Effector memory CD8-positive, alpha-beta T cell (primary cell): ENCODE measurements at places on chromosomes 5 and 9.

GRCh38 chr9:127055745-127056402 is 66.6 kb downstream of the ANGPTL2 start:
- no peak for DNase-seq

DNA sequence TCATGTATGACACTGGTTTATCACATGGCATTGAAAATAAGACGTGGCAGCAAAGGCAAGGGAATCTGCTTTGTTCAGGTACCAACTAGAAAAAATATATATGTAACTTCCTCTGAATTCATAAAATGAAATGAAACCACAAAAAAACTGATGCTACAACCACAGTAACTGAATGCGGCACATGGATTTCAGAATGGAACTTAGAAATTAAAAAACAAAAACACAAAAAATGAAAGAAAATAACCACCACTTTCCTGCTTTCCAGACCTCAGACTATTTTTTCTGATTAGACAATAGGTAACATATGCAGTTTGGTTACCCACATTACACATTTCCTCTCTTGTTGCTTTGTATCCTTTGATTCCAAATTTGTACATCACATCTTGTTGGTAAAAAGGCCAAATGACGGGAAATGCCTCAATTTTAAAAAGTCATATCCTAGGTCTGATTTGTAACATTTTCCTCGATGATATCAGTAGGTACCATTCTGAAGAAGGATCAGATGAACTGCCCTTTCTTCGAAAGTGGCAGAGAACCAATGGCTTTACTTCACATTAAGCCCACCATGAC is 18.1 kb upstream of the PDCL start:
- no peak for DNase-seq

- no peak for DNase-seq
Observed at GRCh38 chr5:4627929-4628328, 512.2 kb upstream of the ADAMTS16 start.

DNA sequence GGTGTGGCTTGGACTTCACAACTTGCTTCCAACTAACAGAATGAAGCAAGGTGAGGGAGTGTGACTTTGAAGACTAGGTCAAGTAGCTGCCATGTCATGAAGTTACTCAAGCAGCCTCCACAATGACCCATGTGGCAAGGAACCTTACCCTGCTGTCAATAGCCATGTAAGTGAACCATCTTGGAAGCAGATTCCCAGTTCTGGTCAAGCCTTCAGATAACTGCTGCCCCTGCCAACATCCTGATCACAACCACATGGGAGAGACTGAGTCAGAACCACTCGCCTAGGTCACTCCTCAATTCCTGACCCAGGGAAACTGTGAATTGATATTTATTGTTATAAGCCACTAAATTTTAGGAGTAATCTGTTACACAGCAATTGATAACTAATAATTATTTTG is 10.9 kb downstream of the ZCCHC10 start:
- DNase-seq, result no peak

DNA sequence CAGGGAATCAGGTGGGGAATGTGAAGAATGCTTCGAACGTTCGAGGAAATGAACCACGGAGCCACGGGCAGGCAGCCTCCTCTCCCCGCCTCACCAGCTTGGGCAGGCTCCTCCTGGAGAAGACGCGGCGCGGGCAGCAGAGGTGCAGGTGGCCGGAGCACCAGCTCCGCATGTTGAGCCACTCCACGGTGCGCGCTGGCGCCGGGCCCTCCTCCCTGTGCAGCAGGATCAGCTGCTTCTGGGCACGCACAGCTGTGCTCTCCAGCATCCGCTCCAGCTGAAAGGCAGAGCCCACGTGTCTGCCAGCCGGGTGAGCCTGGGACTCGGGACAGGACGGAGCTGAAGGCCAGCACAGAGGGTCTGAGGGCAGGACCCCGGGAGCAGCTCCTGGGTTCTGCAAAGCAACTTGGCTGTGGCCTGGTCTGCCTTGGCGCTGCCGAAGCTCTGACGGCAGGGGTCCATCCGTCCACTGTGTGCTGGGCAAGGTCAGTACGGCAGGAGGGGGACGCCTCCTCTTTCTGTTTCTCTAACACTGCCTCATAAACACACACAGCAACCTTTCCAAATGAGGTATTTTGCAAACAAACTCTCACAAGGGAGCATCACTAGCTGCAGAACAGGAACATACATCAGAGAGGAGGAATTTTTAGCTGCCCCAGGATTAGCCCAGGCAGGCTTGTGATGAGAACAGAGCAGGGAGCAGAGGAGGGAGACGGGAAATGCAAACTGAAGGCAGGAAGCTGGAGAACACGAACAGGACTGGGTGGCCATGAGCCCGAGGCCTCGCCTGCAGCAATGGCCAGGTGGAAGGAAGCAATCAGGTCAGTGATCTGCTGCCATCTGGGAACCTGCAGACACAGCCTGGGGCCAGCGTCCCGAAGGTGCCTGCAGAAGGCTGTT is 20.1 kb upstream of the NSMF start:
- no peak for DNase-seq

DNA sequence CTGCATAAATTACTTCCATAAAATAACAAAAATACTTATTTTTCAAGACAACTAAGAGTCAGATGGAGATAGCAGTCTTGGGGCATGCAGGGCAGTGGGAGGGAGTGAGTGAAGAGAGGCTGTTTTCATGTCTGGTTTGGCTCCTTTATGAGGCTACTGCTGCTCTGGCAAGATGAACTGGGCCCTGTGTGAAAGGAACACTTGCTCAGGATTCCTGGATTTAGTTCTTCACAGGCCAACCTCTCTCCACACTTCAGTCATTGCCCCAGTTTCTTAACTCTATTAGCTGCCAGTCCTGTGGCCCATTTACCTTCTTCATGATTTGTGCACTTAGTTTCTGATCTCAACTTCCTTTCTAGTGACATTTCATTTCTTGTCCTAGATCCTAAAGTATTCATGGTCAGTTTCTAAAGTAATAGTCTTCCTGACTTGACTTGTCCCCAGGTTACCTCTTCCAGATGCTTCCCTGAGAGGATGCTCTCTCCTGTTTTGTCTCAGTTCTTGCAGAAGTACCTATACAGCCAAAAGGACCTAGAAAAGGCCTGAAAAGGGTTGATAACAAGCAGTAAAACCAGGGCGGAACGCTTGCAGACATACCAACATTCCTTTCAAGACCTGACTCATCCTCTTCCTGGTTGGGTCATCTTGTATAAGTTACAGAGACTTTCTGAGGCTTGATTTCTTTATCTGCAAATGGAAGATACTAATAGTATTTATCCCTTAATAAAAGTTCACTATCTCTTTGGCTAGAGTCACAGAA is 77.0 kb upstream of the ZFAND5 start:
- DNase-seq, result no peak

DNA sequence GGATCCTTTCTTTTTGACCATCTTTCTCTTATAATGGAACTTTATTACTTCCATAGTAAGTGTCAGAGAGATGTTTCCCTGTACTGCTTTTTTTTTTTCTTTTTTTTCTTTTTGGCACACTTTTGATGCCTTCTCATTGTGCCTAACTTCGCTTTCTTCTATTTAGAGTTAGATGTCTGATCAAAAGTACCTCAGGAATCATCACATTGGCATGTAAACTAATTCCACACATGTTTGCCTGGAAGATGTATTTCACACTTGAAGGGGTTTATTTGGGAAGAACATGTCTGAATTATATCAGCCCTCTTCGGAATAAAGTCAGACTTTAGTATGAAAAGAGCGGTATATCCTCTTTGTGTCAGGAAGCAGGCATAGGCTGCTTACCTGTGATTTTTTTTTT is 35.1 kb downstream of the SMARCA2 start:
- no peak for DNase-seq

GRCh38 chr5:33936004-33936380 is 194 bp upstream of the RXFP3 start:
- DNase-seq, result no peak

GRCh38 chr5:9831823-9832222 is 201.7 kb upstream of the TAS2R1 start:
- no peak for DNase-seq

DNA sequence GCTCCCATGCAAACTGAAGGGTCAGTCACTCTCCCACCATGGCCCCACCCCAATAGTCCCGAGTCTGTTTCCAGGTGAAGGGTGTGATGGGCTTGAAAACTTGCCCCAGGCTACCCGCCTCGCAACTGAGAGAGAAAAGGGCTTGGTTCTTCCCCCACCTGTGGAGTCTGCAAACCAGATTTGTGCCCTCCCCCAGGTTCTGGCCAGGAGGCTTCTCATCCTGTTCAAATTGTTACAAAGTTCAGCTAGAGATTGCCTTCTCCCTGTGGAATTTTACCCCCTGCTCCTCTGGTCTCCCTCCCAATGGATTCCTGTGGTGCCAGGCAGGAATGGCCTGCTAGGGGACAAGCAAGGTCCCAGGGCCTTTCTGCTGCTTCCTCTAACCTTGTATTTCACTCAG is 93.1 kb upstream of the ACO1 start:
- no peak for DNase-seq

GRCh38 chr5:131482617-131483016 is 152.4 kb downstream of the RAPGEF6 start:
- DNase-seq, result no peak

- DNase-seq, result no peak
Observed at GRCh38 chr5:168334280-168334679, 42.8 kb downstream of the WWC1 start.

- DNase-seq, result no peak
Observed at GRCh38 chr5:76458486-76458830, 55.4 kb downstream of the IQGAP2 start.

DNA sequence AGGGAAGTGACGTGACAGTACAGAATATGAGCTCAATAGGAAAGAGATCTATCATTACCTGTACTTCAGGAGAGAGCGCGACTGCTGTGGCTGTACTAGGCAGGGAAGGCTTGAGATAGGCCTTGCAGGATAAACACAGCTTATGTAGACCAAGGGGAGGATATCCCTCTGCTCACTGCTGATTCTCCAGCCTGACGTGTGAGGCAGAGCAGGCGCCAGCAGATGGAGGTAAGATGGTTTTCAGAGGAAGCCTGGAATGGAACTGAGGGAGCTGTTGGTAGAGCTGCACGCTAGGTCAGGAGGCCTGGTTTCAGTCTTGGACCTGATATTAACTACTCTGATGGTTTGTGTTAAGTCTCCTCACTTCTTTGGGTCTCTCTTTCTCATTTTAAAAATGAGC is 291.4 kb downstream of the YTHDC2 start:
- DNase-seq, result no peak

DNA sequence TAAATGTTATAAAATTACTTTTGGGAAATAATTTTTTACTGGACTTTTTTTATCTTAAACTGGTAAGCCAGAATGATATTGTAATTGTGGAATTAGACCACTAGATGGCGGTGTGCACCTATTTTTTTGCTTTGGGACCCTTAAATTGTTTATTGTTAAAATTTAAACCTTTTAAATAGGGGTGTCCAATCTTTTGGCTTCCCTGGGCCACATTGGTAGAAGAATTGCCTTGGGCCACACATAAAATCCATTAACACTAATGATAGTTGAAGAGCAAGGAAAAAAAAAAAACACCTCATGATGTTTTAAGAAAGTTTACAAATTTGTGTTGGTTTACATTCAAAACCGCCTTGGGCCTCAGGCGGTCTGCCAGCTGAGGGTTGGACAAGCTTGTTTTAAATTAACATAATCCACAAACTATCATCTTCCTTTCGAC is 28.4 kb upstream of the GADD45G start:
- peak; percentile 12 for DNase-seq

DNA sequence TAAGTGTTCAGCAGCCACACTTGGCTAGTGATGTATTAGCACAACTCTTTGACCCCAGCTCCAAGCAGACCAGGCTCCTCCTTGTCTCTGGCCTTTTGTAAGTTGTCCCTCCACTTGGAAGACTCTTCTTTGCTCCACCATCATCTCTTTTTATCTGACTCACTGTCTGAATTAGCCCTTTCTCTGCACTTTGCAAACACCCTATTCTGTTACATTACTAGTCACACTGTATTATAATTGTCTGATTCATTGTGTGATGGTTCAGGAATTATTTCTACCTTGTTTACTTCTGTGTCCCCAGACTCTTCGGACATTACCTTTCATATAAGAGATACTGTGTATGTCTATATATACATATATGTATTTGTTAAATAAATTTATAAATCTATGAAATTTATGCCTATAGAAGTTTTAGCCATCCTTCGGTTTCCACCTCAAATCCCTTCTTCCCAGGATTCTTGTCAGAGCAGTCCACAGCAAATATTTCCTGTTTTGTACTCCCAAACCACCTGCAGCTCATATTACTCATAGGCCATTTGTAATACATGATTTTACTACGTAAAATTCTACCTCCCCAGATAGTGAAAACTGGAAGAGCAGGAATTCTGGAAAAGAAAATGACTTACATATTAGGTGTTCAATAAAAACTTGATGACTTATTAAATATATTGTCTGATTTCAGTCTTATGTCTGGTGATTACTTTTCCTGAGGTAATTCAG is 69.0 kb downstream of the MTAP start:
- DNase-seq, result no peak

- DNase-seq, result no peak
Observed at GRCh38 chr5:81740758-81741157, 10.1 kb downstream of the SSBP2 start.

DNA sequence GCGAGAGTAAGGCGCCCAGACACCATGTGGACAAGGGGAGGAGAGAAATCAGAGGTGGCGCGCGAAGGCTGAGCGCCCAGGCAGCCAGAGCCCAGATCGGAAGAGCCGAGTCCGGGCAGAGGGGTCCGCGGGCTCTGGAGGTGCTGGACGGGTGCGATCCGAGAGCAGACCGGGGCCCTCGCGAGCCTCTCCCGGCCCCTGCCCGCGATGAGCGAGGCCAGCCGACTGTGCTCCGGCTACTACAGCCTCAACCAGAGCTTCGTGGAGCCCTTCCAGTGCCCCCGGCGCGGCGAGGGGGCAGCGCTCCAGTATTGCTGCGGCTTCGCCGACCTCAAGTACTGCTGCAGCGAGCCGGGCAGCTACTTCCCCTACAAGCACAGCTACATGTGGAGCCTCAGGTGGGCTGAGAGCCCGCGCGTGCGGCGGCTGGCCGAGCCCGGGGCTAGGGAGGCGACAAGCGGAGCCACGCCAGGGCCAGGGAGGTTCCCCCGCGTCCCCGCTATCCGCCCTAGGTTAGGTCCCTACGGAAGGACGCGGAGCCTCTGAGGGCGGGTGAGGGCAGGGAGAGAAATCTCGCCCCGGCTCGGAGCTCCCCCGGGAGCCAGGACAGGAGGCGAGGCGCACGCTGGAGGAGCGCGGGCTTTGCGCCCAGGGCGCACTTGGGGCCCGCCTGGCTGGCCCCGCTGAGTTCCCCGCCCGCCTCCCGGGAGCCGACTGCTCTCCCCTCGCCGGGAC is at the start of gene SHISAL2B:
SHISAL2B (plus strand) TSS at position 87 of the 735 bp plus-strand sequence; CDS start at position 208, 121 bp downstream.
- no peak for DNase-seq

DNA sequence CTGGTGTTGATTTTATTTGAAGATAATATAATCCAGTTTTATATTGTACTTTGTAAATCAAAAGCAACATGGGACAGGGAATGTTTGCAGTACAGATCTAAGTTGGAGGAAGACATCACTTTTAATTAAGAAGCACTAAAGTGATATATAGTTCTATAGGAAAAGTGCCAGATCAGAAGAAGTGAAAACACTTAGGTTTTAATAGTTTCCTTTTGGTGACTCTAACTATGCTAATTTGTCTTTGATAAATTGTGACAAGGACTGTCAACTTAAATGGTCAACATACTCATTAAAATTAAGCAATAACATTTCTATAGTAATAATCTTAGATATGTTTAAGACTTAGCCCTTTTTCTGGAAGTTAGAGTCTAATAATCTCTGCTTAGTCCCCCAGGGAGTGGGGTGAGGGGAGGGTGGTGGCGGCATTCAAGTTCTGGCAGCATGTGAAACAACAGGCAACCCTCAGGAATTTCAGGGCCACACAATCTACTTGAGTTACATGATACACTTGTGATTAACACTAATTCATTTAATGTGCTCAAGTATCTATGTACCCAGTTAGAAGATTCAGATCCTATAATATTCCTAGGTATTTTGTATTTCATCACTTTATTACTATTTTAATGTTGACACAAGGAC is 1026.5 kb downstream of the NR2F1-AS1 start:
- DNase-seq, result no peak

- DNase-seq, result no peak
Observed at GRCh38 chr5:64665243-64665642, 25.1 kb upstream of the SHISAL2B start.
